ENCODE measurements at places on chromosomes 7 and 10. TPM values are rescaled to one million over a fixed set of nuclear protein-coding genes. Genes with fewer than 3 reads are reported as not detected.

The EIF5AL1 gene
- total RNA-seq = 3.2 TPM

The APBB1IP gene
- total RNA-seq = 9.1 TPM

The GRID1 gene
- total RNA-seq = 0.24 TPM

The TMEM176B gene
- total RNA-seq = 0.12 TPM

The TUBAL3 gene
- total RNA-seq = 0.57 TPM

The WIPF3 gene
- total RNA-seq = 0.45 TPM

The TACC2 gene
- total RNA-seq = 83.1 TPM

The CYREN gene
- total RNA-seq = 73.5 TPM

The EXOC6 gene
- total RNA-seq = 15.4 TPM

The BCCIP gene
- 108 TPM for total RNA-seq

The ACTR3C gene
- total RNA-seq = not detected

The MYL10 gene
- not detected for total RNA-seq

The TFEC gene
- not detected for total RNA-seq

The MKI67 gene
- total RNA-seq = 54.3 TPM

The PRKAR2B gene
- total RNA-seq = 3.0 TPM

All from A549 treated with CORT108297 at 1 μM for 4 hours (cell line).